ENCODE measurements at places on chromosomes 6 and 20. TPM values are rescaled to one million over a fixed set of nuclear protein-coding genes. Genes with fewer than 3 reads are reported as not detected.

CD40 gene
- 15.8 TPM for total RNA-seq

GRCh38 chr20:24825591-24825990, 123.5 kb upstream of the CST7 start:
- no peak for DNase-seq

- DNase-seq, result no peak
These were observed 121.3 kb downstream of the VEGFA start for GRCh38 chr6:43891072-43891870.

GRCh38 chr20:62148908-62149314, 5.3 kb downstream of the SS18L1 start:
- no peak for DNase-seq

GRCh38 chr6:135630789-135631376, 133.3 kb upstream of the AHI1 start:
- no peak for DNase-seq

ERVFRD-1 gene
- total RNA-seq, result 0.40 TPM
